Spinal cord (tissue), 10 donors: ENCODE measurements at places on chromosomes 1 and 21.

DNA sequence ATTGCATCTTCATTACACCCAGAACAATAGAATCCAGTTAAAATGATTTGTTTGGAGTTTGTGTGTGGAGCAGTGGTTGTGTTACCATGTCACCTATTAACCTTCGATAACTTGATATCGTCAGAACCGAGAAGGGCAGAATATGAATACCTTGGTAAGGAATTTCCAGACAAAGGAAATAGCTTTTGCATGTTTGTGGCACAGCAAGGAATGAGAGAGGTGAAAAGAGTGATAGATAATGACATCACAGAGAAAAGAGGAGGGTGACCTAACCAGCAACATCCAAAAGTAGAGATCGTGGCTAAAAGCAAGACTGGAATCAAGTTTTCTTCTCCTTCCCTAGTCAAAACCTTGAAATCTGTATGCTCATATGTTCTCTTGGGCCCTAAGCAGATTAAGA lies 244.6 kb upstream of the NEGR1 start:
- DNase-seq, result no peak

- no peak for DNase-seq
Observed at GRCh38 chr1:89883030-89883379, 62.2 kb downstream of the LRRC8D start.

DNA sequence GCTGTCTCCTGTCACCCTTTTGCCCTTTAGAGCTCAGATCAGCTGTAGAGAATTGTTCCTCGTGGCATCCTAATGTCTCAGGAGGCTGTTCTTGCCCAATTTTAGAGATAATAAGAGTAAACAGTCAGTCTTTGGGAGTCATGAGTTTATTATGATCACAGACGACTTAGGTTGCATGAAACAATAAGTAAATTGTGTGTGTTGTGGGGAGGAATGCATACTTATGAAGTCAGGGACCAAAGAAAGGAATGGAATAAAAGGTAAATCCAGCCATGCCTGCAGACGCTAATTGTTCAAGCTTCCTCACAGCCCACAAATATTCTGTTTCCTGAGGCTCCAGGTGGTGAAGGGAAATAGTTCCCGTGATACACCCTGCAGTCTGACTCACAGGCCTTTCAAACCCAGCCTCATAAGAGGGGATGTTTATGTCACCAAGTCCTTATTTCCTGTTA lies 897 bp downstream of the EPHX4 start:
- DNase-seq, result peak; percentile 2

DNA sequence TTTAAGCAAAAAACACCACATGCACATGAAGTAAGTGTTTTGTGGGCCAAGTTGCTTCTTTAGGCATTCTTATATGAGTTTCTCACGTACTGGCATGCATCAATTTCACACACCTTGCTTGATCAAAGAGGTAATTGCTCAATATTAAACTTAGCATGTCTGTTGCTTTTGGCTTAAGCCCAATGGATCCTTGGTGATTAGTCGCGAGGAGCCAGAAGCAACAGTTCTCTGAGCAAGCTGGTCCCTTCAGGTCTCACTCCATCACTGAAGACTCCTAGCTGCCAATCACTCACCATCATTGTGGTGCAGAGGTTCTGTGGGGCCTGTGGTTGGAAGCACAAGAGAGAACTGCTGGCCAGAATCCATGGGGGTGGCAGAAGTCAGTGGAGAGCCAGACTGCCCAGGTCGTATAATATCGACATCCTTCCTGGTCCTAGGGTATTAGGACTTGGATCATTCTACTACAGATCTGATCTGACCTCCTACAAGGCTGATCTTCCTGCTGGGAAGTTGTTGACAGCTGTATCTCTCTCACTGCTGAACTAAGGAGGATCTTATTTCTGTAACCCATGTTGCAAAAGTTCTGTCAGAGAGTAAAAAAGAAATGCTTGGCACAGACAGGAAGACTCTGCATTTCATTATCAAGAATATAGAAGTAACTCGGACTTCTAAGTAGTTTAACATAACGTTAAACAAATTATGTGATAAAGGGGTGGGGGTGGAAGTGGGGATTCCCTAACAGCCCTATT lies 140.5 kb downstream of the NTPCR start:
- no peak for DNase-seq

GRCh38 chr21:40070871-40071270 lies 203.6 kb downstream of the PCP4 start:
- no peak for DNase-seq

GRCh38 chr1:119582801-119583200 lies 65.3 kb downstream of the ZNF697 start:
- DNase-seq, result no peak

DNA sequence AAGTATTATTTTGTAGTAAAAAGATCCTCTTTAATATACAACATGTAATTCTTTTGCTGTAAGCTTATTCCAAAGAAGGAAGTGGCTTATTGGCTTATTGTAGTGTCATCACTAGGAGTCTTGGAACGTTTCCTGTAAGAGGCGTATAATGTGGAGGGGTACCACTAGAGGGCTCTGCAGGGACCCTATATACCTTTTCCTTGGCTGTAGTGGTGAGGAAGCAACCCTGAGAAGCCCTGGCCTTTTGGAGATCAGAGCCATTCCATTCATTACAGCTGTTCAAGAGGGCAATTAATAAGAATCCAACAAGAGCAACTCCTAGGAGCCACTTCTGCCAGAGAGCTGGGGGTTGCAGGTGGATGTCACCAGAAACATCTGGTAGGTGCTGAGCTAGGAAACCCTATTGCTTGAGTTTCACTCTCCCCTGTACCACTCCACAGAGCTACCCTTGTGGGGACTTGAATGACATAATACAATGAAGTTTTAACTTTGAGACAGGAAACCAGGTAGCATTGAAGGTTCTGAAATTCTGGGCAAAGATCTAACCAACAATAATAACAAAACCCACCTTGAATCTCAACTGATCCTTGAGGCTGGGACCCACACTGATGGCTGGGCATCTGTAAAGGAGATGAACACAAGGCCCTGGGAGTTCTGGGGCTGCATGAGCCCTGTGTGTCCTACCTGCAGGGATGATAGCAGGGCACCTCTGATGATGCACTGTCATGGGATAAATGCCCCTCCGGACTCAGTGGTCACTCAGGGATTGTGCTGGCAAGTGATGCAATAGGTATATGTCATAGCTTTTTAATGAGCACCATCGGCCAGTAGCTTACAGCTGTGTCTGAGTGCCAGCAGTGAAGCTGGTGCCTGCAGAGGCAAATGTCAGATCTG lies 160.2 kb upstream of the COA6 start:
- no peak for DNase-seq

DNA sequence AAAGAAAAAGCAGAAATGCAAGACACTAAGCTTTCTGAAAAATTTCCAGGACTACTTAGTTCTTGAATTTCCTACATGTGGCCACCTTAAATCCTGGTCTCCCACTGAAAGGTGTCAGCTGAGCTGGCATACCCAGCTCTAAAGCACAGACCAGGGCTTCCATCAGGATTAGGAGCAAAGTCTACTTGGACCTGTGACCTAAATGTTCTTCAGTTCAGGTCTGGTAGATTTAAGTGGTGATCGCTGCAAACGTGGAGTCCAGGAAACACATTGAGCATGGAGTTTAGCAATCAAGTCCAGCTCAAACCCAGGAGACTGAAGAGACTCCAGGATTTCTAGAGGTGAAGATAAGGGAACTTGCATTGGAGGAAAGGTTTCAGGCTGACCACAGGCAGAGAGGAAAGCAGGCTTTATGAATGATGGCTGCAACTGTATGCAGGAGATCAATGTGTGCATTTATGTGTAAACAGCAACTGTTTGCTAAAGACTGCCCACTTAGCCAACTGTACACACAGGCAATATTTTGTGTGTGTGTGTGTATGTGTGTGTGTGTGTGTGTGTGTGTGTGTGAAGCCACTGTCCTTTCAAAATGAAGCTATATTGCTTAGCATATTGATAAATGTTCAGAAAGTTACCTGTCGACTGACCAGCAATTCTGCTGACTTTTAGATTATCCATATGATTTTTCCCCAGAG lies 75.2 kb downstream of the LMX1A start:
- no peak for DNase-seq

GRCh38 chr1:185439727-185440415 lies 122.8 kb upstream of the IVNS1ABP start:
- no peak for DNase-seq

GRCh38 chr1:44681905-44682882 lies 7.7 kb downstream of the ARMH1 start:
- no peak for DNase-seq

DNA sequence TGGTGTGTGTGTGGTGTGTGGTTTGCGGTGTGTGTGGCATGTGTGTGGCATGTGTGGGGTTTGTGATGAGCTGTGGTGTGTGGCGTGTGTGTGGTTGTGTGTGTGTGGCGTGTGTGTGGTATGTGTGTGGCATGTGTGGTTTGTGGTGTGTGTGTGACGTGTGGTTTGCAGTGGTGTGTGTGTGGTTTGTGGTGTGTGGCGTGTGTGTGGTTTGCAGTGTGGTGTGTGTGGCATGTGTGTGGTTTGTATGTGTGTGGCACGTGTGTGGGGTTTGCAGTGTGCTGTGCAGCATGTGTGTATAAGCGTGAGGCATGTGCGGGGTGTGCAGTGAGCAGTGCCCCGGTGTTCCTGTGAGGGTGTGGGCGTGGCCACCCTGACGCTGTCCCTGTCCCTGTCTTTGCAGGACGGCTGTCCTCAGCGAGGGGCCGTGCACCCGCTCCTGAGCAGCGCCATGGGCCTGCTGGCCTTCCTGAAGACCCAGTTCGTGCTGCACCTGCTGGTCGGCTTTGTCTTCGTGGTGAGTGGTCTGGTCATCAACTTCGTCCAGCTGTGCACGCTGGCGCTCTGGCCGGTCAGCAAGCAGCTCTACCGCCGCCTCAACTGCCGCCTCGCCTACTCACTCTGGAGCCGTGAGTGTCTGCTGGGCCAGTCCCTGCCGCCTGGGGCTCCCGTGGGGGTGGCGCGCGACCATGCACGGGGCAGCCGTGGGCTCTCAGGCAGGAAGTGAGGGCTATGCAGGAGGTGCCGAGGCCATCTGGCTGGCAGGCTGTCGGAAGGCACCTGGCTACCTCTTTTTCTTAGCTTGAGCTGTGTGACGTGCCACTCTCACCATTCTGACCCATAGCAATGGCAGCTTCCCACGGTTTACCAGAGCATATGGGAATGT lies 52.6 kb upstream of the TRAPPC10 start:
- DNase-seq, result no peak

GRCh38 chr1:67217417-67217816 lies 51.2 kb downstream of the IL23R start:
- DNase-seq, result no peak

GRCh38 chr1:154460695-154461260 lies 41.2 kb upstream of the TDRD10 start:
- no peak for DNase-seq
